ENCODE measurements at places on chromosomes 3 and 15.

DNA sequence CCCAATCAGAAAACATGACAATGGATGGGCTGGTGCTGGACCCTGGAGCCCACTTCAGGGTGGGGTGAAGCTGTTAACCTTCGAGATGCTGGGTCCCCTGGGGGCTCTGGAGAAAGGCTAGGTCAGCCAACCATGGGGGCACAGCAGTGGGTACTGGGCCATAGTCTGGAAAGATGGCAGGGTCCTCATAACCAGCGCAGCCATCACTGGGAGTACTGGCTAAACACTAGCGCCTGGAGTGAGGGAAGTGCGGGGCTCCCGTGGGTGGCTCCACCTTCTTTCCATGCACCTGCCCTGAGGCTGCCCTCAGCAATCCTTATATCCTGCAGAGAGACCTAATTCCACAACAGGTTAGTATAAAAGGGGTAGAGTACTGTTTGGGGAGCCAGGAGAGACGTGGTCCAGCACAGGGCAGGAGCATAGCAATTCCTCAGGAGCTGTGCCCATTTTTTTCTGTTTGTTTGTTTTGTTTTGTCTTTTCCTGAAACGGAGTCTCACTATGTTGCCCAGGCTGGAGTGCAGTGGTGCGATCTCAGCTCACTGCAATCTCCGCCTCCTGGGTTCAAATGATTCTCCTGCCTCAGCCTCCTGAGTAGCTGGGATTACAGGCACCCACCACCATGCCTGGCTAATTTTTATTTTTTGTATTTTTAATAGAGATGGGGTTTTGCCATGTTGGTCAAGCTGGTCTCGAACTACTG, 122.6 kb upstream of the MEF2A start:
- no peak for DNase-seq

GRCh38 chr3:185552358-185552877, at the start of gene LIPH:
Gene LIPH (minus strand): TSS chr3:185552588. CDS start chr3:185552471, 117 bp downstream.
- DNase-seq, result no peak

GRCh38 chr3:18008706-18009368, 266.4 kb upstream of the TBC1D5 start:
- DNase-seq, result no peak

DNA sequence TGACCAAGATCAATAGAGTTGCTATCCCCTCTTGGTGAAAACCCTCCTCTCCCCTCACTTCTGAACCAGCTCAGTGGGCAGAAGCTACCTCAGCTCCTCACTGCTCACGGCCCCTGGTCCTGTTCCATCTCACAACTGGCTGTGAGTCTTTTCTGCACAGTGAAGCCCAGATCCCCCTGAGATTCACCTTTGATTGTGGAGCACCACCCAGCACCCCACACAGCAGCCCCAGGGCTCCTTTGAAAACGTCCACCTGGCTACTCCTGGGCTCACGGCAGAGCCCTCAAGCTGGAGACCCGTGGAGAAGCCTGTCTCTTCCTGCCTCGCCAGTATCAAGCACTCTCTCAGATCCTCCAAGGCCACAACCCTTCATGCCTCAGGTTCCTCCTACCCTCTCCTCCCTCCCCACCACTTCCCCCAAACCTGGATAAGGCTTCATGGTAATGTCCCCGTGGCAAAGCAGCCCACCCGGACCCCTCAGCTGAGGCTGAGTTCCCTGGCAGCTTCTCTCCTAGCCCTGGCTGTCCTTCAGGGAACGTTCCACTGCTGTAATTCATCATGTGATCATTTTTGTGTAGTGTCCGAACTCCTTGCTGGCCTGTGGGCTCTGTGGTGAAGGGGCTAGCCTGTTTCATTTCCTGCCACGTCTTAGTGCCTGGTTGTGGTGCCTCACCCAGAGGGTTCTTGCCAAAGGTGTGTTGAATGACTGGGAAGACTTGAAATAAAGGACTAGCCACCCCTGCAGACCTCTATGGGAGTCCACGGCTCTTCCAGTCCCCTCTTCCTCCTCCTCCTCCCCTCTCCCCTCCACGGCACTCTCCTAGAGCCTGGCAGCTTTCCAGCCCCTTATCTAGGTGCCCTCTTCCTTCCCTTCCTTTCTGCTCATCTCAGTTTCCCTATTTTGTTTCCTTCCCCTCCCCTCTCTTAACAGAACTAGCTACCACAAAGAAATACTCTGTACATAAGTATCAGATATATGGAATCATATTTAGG, 44.5 kb downstream of the KY start:
- no peak for DNase-seq

DNA sequence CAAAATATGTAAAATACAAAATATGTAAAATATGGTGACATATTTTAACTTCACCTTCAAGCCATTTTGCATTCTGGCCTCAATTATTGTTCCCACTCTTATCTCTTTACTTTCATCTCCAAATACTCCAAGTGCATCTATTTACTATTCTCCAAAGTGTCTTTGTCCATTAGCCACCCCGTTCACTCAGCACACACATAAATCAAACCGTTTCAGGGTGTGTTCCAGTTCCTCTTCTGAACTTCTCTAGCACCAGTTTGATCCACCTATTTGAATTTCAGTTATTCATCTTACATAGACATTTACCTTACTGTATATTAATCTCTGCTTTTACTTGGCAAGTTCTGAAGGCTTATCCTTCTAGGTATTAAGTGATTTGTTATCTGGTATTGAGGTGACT, 45.1 kb downstream of the SGO1 start:
- no peak for DNase-seq

DNA sequence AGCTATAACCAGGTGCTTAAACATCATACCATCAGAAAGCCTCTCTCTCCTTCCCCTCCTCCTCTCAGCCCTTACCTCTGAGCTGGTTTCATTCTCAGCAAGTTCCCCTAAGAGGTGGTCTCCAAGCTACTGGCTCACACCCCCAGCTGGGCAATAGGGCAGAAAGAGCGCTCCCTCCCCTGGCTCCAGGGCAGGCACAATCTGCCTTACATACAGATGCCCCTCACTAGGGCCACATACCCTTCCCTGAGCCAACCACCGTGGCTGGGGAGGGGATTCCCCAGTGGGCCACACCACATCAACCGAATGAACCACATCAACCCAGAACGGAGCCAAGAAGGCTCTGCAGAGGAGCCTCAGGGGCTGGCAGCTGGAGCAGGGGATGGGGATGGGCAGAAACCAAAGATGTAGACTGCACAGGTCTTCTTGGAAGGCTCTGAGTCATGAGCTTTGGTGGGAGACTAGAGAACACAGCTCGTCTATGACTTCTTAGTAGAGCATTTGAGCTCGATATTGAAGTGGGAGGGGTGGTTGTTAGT, 4.6 kb upstream of the FBLN2 start:
- no peak for DNase-seq

DNA sequence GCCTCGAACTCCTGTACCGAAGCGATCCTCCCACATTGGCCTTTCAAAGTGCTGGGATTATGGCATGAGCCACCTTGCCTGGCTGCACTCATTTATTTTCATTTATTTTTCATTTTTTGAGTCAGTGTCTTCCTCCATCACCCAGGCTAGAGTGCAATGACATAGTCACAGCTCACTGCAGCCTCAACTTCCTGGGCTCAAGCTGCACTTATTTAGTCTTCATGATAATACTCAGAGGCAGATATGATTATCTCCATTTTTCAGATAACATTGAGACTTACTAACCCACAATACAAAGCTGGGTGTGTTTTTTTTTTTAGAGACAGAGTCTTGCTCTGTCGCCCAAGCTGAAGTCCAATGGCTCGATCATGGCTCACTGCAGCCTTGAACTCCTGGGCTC, 10.0 kb downstream of the PRKCI start:
- no peak for DNase-seq

- no peak for DNase-seq
Measured at GRCh38 chr3:156413293-156413892, 141.5 kb downstream of the SSR3 start.

DNA sequence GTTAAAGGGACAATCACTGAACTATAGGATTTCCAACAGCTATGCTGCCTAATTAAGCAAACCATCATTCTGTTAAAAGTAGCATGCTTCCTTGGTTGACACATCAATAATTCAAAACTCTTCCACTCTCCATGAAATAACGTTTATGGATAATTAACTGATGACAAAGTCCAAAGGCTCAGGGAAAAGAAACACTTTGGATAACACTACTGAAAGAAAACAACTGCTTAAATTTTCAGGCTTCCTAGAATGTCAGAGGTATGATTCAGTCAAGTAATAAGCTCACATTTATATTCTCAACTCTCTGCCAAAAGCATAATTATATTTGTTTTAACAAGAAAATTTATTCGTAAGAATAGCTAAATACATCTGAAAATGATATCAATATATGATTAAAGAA, 49.6 kb downstream of the WDR72 start:
- no peak for DNase-seq

- DNase-seq, result no peak
Measured at GRCh38 chr15:26729581-26729980, 43.3 kb downstream of the GABRB3 start.

GRCh38 chr3:99972380-99973104, 141.8 kb downstream of the FILIP1L start:
- DNase-seq, result no peak

- no peak for DNase-seq
Measured at GRCh38 chr15:27570746-27571145, 528.4 kb downstream of the OCA2 start.

GRCh38 chr3:138898301-138898700, 48.6 kb downstream of the FOXL2 start:
- no peak for DNase-seq

- DNase-seq, result no peak
Measured at GRCh38 chr15:70196372-70197316, 98.9 kb upstream of the TLE3 start.

GRCh38 chr15:40558952-40559742, 5.7 kb downstream of the CCDC32 start:
- no peak for DNase-seq

GRCh38 chr3:124584245-124584551, 146.1 kb upstream of the UMPS start:
- DNase-seq, result no peak

DNA sequence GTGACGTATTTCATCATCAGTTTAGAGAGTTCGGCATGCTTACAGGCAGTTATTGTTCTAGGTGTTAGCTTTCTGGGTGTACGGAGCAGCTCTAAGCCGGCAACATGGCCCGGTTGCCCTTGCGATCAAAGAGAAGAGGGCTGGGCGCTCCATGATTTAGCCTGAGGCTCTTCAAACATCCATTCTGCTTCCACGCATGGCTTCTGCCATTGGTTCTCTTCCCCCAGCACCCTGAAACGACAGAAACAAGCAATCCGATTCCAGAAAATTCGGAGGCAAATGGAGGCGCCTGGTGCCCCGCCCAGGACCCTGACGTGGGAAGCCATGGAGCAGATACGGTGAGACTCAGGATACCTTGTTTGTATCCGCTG, 574 bp downstream of the NGRN start:
- DNase-seq, result peak; percentile 77

GRCh38 chr15:72082176-72082575, 35.8 kb downstream of the MYO9A start:
- DNase-seq, result no peak

GRCh38 chr3:5092018-5092417, 30.1 kb upstream of the ARL8B start:
- DNase-seq, result no peak

DNA sequence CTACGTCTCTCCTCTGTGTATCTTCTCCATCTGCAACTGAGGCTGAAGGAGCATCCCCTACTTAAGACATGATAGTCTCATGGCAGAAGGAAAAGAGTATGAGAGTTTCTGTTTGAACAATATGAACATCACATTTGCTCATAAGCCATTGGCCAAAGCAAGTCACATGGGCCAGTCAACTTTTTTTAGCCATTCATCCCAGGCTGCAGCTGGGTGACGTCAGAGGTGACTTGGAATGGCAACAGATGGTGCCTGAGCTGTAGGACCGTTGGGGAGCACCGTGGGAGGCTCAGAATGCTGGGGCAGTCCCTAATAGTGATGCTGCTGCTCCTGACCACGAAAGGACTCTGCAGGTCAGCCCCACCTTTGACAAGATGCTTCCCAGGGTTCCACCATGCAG, 58.7 kb downstream of the CRTC3 start:
- no peak for DNase-seq

GRCh38 chr3:60755094-60755493, 496.2 kb downstream of the FHIT start:
- DNase-seq, result no peak

- DNase-seq, result no peak
Measured at GRCh38 chr3:27637346-27637995, 84.7 kb downstream of the EOMES start.

DNA sequence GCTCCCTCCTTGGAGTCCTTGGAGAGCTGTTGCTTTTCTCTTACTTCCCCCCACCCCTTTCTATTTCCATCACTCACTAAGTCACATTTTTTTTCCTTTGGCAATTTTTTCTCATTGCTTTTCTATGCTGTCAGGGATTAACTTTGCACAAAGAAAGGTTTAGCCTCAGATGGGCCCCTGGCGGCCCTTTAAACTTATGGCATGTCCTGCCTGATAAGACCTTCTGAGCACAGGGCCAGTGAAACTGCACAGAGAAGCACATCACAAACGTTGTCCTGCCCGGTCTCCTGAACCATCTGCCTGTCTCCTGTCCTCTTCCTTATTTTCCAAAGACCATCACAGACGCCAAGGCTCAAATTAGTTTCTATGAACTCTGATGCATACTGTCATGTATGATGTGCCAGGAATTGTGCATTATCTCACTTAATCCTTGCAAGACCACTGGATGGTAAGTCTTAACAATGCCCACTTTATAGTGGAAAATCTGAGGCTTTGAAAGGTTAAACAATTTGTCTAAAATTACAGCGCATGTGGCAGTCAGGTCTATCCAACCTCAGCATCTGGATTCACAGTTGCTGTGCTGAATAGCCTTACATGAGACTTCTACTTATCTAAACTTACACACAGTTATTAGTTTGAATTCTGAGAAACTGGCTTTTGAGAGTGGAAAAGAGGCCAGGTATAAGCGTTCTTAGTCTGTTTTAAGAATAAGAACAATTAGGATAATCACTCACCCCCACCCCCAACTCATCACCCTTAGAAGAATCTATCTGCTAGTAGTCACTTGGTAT, 648.1 kb downstream of the NTRK3 start:
- DNase-seq, result no peak

DNA sequence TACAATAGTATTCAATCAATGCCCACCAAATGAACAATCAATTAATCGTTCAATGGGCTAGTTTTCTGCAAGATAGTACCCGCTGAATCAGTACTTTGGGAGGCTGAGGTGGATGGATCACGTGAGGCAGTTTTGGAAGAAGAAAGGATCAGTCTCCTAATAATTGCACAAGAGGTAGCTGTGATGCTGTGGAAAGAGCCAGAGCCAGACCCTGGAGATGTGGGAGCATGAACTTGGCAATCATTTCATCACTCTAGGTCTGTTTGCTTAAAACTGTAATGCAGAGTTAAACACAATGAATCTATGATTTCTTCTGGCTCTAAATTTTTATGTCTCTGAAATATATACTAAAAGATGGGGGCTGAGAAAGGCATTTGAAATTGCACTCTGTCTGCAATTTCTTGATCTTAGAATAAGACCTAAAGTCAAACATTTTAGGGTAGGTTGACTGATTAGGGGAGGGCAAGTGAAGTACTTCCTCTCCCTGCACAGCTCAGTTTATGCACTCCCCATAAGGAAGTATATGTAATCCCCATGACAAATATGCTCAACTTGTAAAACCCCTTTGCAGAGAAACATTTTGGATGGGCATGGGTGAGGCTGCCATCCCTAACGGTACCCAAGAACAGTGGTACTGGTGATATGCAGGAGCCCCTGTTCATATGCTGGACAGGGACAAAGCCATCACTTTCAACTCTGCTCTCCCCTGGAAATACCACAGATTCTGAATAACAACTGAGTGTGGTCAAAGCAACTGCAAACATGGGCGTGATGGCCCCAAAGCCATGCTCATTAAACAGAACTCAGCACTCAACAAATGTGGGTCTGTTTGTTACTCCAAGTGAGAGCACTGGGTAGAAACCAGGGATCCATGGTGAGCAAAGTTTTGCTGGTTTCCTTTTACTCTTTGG, 28.6 kb upstream of the SPATA12 start:
- no peak for DNase-seq
